T-helper 2 cell (primary cell): ENCODE measurements at places on chromosomes 7 and 10.

GRCh38 chr7:51304729-51305128 lies 11.9 kb downstream of the COBL start:
- no peak for DNase-seq

GRCh38 chr10:10892290-10892875 lies 125.3 kb upstream of the CELF2 start:
- DNase-seq = no peak

DNA sequence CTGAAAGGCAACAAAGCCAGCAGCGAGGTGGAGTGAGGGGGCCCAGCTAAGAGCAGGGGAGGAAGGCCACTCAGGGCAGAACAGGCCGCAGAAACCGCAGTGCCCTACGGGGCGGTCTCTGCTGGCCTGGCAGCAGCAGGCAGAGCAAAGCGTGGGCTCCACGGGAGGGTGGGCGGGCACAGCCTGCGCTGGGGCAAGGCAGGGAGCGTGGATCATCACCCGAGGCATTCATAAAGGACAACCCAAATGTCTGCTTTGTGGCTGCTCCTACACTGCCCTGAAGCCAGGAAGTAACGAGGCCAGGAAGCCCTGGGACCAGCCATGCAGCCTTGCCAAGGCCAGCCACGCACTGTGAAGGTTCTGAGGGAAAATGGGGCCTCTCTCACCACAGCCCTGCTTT lies 127.5 kb downstream of the MAD1L1 start:
- DNase-seq = no peak

DNA sequence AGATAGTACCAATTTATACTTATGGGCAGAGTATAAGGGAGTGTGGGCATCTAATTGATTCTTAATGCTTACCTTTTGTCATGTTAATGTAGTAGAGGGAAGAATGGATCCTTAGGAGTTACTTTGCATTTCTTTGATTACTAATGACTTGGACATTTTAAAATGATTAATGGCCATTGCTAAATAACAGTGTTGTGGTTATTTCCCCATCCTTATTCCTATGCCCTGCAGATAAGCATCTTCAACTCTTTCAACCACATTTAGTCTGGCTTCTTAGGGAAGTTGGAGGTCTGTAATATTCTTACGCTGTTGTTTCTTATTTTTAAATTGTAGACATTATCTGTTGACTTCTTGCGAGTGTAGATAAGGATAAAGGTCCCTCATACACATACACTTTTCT lies 37.2 kb downstream of the KAT6B start:
- DNase-seq = no peak

DNA sequence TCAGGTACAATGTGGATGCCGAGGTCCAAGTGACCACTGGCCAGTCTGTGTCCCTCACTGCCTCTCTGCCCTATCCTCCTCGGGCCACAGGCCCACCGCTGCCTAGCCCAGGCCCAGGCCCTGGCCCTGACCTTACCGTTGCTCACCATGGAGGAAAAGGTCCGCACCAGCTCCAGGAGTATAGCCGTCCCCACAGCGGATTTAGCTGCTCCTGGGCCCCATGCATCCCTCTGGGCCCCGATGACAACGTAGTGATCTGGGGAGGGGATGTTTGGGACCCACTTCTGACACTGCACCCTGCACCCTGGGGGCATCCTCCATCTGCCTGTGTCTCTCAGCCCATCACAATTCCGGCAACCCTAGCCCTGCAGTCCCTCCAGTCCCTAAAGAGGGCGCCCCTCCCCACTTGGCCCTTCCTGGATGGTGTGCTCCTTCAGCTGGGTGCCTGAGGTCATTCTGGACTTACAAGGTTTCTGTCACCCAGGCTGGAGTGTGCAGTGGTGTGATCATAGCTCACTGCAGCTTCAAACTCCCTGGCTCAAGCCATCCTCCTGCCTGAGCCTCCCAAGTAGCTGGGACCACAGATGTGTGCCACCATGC lies 12.1 kb downstream of the TFR2 start:
- no peak for DNase-seq

DNA sequence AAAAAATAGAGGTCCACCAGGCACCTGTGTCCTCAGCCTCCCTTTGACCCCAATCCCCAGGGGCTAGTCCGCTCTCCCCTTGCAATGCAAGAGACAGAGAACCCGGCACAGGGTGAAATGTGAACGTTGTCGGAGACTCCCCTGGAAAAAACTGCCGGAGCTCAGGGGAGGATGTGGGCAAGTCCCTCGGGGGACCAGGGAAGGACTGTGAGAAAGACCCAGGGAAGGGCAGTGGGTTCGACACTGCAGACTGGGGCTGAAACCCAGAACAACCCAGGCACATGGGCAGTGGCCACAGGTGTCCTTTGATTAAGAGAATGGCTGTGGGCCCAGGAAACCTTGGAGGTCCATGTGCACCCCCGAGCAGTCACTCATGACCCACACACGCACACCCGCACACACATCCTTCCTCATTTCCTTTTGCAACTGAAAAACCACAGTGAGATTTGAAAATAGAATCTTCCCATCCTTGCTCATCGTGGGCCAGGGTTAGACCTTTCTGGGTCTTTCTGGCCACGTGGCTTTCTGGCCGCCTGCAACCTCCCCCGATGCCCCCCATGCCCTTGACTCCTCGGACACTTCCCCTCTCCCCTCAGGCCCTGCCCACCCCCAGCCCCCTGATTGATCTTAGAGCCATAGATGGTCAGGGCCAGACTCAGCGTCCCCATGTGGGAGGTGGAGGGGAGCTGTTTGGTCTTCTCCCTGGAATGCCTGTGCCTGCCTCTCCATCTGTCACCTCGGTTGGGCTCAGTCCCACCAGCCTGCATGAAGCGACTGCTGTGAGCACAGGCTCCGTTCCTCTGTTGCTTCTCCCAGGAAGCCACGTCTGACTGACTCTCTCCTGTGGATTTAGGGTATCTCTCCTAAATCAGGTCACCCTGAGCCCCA lies 7.9 kb downstream of the LAT2 start:
- no peak for DNase-seq

DNA sequence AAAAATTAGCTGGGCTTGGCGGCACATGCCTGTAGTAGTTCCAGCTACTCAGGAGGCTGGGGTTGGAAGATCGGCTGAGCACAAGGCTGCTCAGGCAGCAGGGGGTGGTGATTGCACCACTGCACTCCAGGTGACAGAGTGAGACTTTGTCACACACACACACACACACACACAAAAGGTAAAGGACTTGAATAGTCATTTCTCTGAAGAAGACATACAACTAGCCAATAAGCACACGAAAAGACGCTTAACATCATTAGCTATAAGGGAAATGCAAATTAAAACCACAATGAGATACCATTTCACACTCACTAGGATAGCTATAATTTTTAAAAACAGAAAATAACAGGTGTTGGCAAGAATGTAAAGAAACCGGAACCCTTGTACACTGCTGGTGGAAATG lies 48.6 kb downstream of the HIP1 start:
- no peak for DNase-seq

GRCh38 chr7:151115836-151116418 lies 29.7 kb downstream of the AGAP3 start:
- no peak for DNase-seq

- peak; percentile 32 for DNase-seq
These were observed at the start of gene MLXIPL for GRCh38 chr7:73623798-73624668. MLXIPL (minus strand) TSS chr7:73624522; CDS start chr7:73624492, 30 bp downstream.

- DNase-seq = no peak
These were observed 731.1 kb downstream of the ZWINT start for GRCh38 chr10:55629793-55630490.

GRCh38 chr7:90178679-90179278 lies 24.5 kb downstream of the STEAP1 start:
- DNase-seq = no peak

GRCh38 chr7:137080516-137081203 lies 212.2 kb downstream of the CHRM2 start:
- no peak for DNase-seq

DNA sequence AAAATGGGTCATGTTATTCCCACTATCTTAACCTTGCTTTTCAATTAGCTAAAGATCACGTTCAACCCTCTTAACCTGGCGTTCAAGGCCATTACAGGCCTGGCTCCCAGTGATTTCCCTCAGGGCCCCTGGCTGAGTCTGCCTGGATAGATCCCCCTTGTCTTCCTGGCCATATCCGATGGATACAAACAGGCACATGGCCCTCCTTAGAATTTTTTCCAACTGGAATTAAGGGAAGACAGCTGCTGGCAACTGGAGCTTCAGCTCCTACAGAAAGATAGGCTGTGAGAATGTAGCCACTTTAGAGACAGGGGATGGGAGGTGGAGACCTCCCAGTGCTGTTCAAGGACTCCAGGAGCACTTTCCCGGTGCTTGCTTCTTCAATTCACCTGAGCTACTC lies 63.1 kb upstream of the ITGA8 start:
- DNase-seq = no peak
